Type B pancreatic cell (in vitro differentiated cells): ENCODE measurements at places on chromosomes 11 and 22.

- DNase-seq, result peak; percentile 81
Observed at GRCh38 chr11:6419009-6419631, at the start of gene APBB1. Gene APBB1, minus strand, starts transcription at chr11:6419094. Its CDS starts 7,747 bp downstream, at chr11:6411347.

DNA sequence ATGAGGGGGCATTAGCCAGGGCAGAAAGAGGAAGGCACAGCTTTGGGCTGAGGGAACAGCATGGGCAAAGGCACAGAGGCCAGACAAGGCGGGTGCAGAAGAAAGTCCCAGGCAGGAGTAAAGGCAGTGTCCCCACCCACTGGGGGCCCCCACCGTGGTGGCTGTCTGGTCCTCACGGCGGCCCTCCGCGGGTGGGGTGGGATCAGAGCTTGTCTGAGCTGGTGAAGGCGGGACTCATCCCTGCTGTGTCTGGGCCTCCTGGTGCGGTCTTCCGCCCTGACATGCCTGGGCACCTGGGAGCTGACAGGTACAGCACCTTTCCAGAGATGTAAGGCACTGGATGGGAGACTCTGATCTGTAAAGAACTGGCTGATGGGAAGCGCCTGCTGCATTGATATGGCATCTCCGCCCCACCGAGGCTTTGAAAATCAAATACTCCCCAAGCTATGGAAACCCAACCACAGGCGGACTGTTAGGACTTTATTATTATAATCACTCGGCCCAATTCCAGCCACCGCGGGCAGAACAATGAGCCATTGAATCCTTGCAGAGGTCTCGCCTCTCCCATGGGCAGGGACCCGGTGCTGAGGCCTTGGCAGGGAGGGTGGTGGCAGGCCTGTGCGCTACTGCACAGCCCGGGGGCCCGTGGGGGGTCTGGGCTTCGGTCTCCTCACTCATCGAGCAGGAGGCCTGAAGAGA lies 14.2 kb upstream of the GNB1L start:
- DNase-seq, result peak; percentile 53

DNA sequence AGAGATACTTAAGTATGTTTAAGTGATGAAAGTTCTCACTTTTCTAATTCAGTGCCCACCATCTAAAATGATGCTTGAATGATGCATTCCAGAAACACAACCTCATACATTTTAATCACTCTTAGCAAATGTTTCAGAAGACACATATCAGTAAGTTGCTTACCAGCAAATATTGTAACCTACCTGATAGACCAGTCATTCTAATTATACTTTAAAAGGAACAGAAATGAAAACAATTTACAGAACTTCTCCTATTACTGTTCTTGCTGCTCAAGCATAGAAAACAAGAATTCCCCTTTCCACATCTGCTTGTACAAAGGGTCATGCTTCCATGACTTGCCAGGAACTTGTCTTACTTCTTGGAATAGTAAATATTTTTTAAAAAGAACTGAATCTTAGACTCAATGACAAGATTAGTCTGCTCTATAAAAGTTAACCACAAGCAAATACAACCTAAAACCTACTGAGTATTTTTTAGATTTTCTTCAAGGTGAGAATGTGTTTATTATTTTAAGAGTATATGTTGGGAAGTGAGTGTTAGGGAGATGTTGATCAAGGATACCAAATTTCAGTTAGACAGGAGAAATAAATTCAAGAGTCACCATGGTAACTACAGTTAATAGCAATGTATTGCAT lies 82.0 kb upstream of the SC5D start:
- no peak for DNase-seq

DNA sequence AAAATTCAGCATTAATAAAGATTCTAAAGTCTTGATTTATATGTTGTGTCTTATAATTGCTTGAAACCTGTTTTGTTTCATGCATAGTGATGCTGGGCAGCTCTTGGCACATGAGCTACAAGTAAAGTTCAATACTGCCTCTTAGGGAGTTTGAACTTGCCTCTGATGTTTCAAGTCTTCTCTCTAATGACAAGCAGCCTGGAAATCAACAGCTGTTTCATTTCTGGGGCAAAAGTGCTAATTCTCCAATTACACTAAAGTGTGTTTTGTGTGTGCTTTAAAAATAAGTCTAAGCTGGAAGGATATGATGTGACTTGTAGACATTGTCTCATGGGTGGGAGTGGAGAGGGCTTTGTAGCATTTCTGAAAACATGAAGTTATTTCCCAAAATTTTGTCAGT lies 23.7 kb upstream of the SESN3 start:
- no peak for DNase-seq

DNA sequence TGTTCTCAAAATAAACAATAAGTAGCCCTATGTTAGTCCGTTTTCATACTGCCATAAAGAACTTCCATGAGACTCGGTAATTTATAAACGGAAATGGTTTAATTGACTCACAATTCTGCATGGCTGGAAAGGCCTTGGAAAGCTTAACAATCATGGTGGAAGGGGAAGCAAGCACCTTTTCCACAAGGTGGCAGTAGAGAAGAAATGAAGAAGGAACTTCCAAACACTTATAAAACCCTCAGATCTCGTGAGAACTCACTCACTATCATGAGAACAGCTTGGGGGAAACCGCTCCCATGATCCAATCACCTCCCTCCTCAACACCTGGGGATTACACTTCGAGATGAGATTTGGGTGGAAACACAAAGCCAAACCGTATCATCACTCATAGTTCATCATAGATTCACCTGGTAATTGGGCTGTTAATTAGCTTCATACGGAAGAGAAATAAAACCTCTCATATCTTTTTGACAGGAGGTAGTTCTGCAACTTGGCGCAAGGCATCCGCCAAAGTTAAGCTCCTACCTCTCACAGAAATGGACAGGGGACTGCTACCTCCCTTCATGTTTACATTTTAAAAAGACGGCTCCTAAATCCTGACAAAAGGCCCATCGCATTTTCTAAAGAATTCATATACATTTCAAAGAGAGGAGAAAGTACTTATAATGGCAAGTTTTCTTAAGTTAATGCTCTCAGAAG lies 49.0 kb downstream of the MUC15 start:
- DNase-seq, result no peak

GRCh38 chr11:85791409-85791990 lies 19.4 kb downstream of the SYTL2 start:
- DNase-seq, result no peak

GRCh38 chr11:13256216-13256615 lies 21.4 kb upstream of the BMAL1 start:
- no peak for DNase-seq

DNA sequence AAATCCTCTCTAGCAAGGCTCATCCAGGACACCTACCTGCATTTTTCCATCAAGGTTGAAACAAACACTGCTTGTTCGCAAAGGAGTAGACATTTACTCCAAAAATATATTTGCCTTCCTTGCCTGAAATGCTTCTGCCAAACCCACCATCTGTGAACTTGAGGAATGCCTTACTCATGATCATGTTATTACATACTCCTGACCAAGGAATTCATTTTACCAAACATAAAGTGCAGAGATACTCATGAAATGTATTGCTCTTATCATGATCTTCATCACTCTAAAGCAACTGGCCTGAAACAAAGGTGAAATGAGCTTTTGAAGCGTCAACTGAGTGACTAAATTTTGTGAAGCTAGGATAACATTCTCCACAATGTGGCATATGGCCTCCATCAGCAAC lies 243.1 kb upstream of the CCDC179 start:
- no peak for DNase-seq
